ENCODE measurements at places on chromosomes 13 and 19.

DNA sequence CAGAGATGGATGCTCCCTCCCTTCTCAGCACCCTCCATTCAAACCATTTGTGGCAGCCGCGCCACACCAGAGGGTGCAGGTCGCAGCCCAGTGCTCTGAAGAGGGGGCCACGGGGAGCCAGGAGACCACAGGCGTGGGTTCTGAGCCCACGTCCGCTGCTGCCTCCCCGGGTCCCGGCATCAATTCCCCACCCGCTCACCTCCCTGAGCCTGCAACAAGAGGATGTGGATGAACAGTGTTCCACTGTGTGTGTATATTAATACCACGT lies 120.1 kb upstream of the VSTM2B start:
- DNase-seq = no peak

DNA sequence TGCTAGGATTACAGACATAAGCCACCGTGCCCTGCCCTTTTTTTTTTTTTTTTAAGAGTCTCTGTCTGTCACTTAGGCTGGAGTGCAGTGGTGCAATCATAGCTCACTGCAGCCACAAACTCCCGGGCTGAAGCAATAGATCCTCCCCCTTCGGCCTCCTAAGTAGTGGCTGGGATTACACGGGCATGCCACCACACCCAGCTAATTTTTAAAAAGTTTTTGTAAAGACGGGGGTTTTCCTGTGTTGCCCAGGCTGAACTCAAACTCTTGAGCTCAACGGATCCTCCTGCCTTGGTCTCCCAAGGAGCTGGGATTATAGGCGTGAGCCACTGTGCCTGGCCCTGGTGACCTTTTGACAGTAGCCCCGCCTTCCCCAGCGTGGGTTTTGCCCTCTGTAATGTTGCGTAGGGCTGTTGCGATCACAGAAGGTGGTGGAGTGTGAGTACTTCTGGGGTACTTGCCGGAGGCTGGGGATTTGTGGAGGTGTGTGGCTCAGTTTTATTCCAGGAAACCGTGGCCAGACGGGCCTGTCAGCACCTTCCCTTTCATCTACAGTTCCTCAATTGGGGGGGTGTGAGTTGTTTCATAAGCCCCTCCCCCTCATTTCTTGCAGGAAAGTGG lies 11.6 kb upstream of the RETN start:
- DNase-seq = no peak

- DNase-seq = peak; percentile 70
Observed at GRCh38 chr19:49333811-49334288, 1.4 kb upstream of the CD37 start.

DNA sequence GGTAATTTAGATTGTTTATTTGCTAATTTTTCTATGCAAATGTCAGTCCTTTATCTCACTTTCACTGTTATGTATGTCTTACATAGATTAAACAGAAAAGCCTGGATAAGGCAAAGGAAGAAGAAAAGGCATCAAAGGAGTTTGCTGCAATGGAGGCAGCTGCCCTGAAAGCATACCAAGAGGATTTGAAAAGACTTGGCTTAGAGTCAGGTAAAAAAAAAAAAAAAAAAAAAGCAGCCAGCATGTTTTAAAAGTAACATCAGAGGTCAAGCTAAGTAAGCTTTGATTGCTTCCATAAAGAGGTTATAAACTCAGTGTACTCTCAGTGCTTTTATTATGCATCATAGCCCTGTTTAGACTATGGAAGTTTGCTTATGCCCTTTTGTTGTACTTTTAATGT lies 3.8 kb downstream of the WBP4 start:
- no peak for DNase-seq

- peak; percentile 72 for DNase-seq
Observed at GRCh38 chr19:2561895-2562294, 86.0 kb downstream of the GADD45B start.

- no peak for DNase-seq
Observed at GRCh38 chr19:29119590-29119989, 93.4 kb downstream of the UQCRFS1 start.

Data from activated CD8-positive, alpha-beta memory T cell treated with anti-CD3 and anti-CD28 coated beads, Interleukin-2, amount 50 U/mL, for 4 hours (primary cell).